Caudate nucleus (tissue), 63 donors: ENCODE measurements at places on chromosomes 12 and 14.

- no peak for DNase-seq
Measured at GRCh38 chr12:116125956-116126566, 151.4 kb downstream of the MED13L start.

DNA sequence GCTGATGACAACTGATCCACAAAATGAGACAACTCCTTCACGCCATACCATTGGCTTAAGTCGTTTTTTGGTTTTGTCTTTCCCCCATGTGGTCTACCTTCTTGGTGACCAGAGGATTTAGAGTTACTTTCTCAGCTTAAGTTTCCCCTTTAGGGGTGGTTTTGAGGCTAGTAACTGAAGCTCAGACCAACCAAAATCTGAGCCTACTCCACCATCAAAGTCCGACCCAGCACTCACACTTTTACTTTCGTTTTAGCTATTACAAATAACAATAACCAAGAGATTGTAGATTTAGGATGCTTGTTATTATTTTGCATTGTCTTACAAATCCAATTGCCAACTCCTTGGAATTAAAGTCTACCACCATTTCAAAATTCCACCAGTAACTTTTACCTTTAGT, 130.6 kb upstream of the MDM1 start:
- DNase-seq = no peak

- no peak for DNase-seq
Measured at GRCh38 chr14:95095996-95096395, 61.3 kb downstream of the DICER1 start.

DNA sequence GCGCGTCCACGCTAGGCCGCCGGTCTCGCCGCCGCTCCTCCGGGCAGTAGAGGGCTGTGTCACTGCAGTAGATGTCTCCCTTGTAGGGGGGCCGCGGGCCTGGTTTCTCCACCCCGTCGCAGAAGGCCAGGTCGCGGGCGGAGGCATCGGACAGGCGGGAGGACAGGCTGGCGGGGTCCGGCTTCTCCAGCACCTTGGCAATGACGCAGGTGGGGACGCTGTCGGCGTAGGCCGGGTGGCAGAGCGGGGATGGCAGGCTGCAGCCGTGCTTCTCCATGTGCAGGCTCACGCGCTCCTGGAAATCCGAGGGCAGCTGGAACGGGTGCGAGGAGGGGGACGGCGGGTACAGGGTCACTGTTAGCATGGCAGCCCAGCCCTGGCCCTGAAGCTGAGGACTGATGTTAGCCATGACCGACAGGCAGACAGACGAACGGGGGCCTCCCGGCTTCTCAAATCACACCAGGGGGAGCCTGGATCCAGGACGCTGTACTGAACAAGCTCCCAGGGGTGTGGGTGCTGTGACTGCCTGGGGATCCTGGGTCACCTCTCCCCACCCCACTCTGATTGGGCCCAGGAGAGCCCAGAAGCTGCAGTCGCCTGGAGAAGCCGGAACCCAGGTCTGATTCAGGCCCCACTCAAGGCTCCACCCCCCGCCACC, 48.1 kb downstream of the BEGAIN start:
- no peak for DNase-seq

DNA sequence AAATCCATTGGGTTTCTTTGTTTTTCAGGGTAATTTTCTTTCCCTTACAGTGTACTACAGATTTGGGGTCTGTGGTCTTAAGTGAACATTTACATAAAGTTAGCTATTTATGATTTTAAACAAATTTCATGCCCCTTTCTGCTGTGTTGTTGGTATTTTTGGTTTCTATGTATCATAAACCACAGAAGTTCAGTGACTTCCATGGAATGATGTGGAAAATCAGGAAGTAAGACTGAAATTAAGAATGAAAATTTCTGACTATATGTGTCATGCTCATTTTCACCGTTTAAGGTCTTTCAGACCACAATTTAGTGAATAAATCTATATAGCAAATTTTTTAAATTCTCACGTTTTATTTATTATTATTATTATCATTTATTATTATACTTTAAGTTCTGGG, 31.7 kb downstream of the ETV6 start:
- no peak for DNase-seq

DNA sequence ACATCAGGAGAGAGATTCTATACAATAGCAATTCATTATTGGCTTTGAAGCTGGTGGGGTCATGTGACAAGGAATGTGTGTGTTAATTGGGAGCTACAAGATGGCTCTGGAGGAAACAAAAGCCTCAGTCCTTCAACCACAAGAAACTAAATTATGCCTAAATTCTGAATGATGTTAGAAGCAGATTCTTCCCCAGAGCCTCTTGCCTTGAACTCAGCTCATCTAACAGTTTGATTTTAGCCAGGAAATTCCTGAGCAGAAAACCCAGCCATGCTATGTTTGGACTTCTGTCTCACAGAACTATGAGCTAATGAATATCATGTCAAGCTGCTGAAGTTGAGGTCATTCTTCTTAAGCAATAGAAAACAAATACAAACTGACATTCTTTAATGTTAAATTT, 274.7 kb downstream of the SLC6A15 start:
- no peak for DNase-seq

DNA sequence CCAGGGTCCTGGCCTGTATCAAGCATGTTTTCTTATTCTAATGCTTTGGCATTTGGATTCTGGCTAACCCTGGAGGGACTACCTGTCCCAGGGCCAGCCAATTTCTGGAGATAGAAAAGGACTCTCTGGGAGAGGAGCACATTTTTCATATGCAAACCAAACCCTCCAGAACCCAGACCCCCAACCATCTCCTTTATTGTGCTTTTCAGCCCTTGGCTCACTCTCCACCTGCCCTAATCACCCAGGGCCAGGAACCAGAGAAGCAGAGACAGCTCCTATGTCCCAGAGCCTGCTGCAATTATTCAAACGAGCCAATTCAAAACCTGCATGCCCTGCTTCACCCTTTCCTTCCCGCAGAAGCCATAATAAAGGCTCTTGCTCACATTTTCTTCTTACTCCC, 23.8 kb downstream of the HSPB8 start:
- DNase-seq = no peak
